CD4-positive, alpha-beta memory T cell (primary cell): ENCODE measurements at places on chromosomes 11 and 22. TPM values are rescaled to one million over a fixed set of nuclear protein-coding genes. Genes with fewer than 3 reads are reported as not detected.

DNA sequence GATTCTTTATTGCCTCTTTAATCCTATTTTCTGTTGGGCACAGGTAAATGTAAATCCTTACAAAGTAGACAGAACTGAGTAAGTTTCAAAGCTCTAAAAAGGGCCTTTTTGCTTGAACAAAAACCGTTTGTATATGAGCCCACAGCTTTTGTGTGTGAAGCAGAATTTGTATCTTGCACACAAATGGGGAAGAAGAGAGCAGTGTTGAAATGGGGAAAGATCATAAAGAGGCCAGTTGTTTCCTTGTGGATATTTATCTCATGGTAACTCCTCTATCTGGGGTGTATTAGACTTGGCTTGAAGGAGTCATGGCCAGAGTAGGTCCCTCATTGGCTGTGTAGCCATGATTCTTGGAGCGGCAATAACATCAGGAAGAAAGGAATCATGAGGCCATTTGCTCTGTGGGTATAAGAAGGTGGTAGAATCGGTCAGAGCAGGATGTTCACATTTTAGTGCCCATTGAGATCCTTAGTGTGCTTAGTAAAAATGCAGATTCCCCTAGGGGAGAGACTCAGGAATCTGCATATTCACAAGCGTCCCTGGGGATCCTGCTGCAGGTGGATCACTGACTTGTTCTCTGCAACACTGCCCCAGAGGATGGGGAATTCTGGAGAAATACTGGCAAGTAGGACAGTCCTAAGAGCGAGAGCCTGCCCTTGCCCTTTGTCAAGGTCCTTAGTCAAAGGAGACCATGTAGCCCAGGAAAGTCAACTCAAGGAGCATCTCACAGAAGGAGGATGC is 126.5 kb downstream of the LDLRAD3 start:
- H3K27ac ChIP-seq, result no peak overlapping the region
- H3K4me3 ChIP-seq, result no peak overlapping the region
- no peaks in the 10 kb centered on the region for H3K4me1 ChIP-seq
- H3K36me3 ChIP-seq, result no peaks in the 10 kb centered on the region
- DNase-seq, result no peak

DNA sequence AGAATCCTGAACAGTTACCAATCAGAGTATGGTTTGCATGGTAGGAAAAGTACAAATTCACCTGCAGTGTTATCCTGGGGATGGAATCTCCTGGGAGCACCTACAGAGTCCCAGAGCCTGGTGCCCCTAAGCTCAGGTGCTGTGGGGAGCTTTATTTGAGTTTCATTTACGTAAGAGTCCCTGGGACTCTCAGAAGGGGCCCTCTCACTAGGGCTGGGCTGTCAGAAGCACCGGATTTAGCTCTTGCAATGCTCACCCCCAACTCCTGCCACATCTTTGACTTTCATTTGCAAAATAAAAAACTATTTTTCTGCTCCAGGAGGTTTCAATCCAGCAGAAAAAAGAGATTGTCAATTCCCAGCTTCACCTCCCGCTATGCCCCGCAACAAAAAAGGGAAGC is 569.8 kb upstream of the B3GAT1 start:
- H3K4me3 ChIP-seq, result no peak overlapping the region
- no peaks in the 10 kb centered on the region for H3K27me3 ChIP-seq
- no peak overlapping the region for H3K27ac ChIP-seq
- DNase-seq, result no peak
- H3K36me3 ChIP-seq, result no peaks in the 10 kb centered on the region
- peaks cover 4% of the 10 kb centered on the region for H3K4me1 ChIP-seq

DNA sequence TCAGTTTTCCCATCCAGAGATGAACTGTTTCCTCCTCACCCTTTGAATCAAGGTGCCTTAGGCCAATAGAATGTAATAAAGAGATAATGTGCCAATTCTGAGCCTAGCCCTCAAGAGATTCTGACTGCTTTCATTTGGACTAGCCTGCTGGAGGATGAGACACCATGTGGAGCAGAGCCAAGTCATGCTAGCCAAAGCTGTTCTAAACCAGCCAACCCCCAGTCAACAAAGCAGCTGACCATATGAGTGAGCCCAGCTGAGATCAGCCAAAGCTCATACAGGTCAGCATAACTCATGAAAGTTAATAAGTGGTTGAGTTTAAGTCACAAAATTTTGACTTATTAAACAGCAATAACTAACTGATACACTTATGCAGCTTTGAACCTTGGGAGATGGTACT is 66.7 kb upstream of the DBX1 start:
- no peaks in the 10 kb centered on the region for H3K4me1 ChIP-seq
- H3K27me3 ChIP-seq, result no peaks in the 10 kb centered on the region
- H3K36me3 ChIP-seq, result no peaks in the 10 kb centered on the region
- H3K4me3 ChIP-seq, result no peak overlapping the region

DNA sequence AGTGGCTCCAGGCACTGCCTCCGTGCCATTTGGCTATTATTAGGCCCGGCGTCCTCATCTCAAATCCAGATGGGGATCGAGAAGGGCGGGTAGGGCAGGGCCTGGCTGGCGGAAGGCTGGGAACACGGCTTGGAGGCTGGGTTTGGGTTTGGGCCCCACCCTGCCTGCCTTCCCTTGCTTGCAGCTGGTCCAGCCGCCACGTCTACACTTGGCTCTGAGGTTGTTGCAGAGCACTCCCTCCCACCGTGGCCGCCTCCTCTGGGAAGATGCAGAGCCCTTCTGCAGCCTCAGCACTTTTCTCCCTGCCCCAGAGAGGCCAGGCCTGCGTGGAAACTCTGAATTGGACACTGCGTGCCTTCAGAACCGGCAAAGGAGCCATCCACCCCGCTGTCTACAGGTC is 5.2 kb upstream of the SMTN start:
- no peak overlapping the region for H3K27ac ChIP-seq
- no peak for DNase-seq
- no peaks in the 10 kb centered on the region for H3K36me3 ChIP-seq
- H3K27me3 ChIP-seq, result no peaks in the 10 kb centered on the region
- peaks cover 6% of the 10 kb centered on the region for H3K4me1 ChIP-seq

DNA sequence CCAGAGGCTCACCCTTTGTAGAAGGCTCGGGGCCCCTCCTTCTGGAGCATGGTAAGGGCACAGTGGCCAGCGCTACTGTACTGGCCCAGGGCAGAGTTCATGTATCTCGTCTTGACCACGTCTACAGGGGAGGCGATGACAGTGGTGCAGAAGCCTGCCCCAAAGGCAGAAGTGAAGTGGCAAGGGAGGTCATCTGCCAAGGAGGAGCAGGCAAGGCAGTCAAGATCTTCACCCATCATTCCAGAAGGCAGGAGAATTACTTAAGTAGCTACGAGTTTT is 7.2 kb downstream of the UCP2 start:
- no peak overlapping the region for H3K4me3 ChIP-seq
- H3K27me3 ChIP-seq, result no peaks in the 10 kb centered on the region
- DNase-seq, result no peak
- peaks cover 52% of the 10 kb centered on the region for H3K36me3 ChIP-seq

DNA sequence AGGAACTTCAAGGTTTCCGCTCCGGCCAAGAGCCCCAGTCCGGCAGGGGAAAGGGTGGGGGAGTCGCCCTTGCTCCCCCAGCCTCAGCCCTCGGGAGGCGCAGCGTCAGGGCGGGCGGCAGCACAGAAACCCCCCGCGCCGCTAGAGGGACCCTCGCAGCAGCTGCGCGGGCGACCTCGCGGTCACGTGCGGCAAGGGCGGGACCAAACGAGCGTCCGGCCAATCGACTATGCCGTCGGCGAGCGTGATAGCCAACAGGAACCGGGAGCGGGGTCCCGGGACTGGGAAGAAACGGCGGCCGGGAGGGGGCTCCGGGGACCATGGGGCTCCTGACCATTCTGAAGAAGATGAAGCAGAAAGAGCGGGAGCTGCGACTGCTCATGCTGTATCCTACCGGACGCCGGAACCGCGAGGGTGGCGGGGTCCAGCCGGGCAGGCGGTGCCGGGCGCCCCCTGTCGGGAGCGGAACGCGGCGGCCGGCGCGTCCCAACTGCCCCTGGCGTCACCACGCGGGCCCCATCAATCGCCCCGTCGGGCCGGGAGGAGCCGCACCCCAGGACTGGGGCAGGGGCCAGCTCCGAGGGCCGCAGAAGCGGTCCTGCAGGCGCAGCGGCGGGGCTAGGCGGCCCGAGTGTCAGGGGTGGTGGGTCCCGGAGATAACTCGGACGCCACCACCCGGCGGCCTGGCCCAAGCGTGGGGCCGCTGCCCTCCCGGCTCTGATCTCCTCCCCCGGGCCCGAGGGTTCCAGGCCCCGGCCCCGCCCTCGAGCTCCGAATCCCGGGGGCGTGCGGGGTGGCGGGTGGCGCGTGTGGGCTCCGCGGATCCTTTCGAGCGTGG is at the start of gene ARL2:
Gene ARL2, plus strand, starts transcription at position 273 of the 838 bp plus-strand sequence. Its CDS starts 48 bp downstream, at position 321.
- H3K27ac ChIP-seq, result peak within 1 kb of the TSS; percentile 98
- peak; percentile 82 for DNase-seq
- H3K4me3 ChIP-seq, result peak within 1 kb of the TSS; percentile 90
- H3K27me3 ChIP-seq, result no peaks in the 10 kb centered on the region
- H3K4me1 ChIP-seq, result peaks cover 23% of the 10 kb centered on the region
- H3K36me3 ChIP-seq, result peaks cover 6% of the 10 kb centered on the region

DNA sequence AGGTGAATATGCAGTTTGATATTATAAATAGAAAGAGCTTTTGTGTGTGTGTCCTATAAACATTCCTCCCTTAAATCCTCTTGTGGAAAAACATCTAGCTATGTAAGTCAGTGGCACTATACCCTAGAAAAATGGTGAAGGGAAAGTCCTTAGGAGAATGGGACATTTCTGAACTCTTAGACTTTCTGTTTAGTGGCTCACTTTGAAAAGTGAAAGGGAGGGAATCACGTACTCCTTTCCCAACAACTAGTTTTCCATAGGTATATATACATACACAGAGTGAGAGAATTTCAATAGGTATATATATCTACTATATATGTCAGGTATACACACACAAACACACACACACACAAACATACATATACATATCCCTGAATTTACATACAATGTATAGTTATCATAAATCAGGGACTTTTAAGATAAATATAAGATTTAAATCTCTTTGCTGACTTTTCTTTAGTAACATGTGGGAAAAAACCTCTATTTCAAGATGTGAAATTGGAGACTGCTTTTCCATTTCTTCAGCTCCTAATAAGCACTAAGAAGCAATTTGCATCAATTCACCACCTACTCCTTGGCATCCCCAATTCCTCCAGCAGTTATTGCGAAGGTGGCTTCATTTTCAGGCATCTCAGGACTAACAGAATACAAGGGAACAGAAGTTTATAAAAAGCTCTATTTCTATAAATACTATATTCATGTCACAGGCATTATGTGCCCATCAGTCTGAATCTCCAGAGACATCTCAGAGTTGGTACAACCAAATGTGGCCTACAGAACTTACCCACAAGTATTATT is 13.5 kb upstream of the DDX17 start:
- no peak for DNase-seq
- H3K36me3 ChIP-seq, result no peaks in the 10 kb centered on the region
- H3K27me3 ChIP-seq, result no peaks in the 10 kb centered on the region
- H3K4me1 ChIP-seq, result no peaks in the 10 kb centered on the region
- no peak overlapping the region for H3K4me3 ChIP-seq
- no peak overlapping the region for H3K27ac ChIP-seq

WT1 gene
- not detected for total RNA-seq

KRTAP5-1 gene
- not detected for total RNA-seq

MMP12 gene
- not detected for total RNA-seq
